ENCODE measurements at places on chromosomes 1 and 21.
A peak's percentile ranks its signal among the peaks of the same experiment; 100 is the strongest.

DNA sequence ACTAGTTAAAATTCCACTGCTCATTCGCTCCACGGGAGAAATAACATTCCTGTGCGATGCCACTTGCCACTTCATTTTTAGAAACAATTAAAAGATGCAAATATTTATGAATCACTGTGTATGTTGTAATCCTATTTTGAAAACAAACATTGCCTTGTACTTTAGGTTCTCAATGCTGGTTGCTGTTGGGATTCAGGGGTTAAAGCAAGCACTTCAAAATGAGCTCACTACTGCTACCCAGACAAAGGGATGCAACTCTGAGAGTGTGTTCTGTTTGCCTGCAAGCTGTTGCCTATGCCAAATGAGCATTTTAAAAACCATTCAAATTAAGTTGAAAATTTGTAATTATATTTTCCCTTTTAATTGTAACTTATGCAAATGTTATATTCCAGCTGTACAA is 87.5 kb downstream of the RWDD3 start:
- no peak for DNase-seq

GRCh38 chr1:218347723-218348627 is 2.8 kb downstream of the TGFB2 start:
- no peak for DNase-seq

- DNase-seq: no peak
Measured at GRCh38 chr1:204435381-204435831, 23.8 kb upstream of the PPP1R15B start.

DNA sequence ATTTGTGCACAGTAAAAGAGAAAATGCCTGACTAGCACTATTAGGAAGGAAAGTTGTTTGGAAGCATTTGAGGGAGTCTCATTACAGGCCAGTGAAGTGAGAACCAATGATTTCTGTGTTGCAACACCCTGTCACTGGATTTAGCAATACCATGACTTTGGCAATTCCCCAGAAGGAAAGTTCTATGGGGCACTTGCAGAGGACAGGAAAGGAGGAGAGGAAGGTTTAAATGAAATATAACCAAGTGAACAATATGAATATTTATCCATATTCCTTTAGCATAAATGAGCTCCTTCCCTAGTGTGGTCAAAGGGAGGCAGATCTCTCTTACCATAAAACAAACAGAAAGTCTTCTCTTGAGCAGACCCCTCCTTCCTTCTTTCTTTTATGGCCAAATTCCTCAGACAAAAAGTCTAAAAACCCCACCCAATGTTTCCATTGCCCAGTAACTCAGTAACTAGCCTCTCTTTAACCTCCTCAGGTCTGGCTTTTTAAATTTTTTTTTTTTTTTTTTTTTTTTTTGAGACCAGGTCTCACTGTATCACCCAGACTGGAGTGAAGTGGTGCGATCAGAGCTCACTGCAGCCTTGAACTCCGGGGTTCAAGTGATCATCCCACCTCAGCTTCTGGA is 5.5 kb downstream of the TLR5 start:
- DNase-seq: no peak

DNA sequence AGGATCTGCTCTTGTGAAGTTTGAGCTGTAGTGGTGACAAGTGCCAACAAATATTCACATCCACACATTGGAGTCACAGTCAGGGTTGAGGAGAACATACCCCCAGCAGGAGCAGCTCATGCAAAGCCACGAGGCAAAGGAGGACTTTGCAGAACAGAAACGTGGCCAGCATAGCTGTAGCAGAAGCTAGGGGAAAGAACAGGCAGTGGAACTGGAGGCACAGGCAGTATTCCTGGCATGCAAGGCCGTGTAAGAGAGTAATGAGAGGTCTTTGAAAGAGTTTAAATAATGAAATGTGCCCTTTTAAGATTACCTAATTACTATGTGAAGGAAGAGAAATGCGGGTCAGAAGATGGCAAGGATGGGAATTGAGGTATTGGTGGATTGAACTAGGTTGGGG is 40.9 kb upstream of the IKBKE start:
- DNase-seq: no peak

- no peak for DNase-seq
Measured at GRCh38 chr1:47438165-47439016, 547 bp downstream of the FOXD2 start.

DNA sequence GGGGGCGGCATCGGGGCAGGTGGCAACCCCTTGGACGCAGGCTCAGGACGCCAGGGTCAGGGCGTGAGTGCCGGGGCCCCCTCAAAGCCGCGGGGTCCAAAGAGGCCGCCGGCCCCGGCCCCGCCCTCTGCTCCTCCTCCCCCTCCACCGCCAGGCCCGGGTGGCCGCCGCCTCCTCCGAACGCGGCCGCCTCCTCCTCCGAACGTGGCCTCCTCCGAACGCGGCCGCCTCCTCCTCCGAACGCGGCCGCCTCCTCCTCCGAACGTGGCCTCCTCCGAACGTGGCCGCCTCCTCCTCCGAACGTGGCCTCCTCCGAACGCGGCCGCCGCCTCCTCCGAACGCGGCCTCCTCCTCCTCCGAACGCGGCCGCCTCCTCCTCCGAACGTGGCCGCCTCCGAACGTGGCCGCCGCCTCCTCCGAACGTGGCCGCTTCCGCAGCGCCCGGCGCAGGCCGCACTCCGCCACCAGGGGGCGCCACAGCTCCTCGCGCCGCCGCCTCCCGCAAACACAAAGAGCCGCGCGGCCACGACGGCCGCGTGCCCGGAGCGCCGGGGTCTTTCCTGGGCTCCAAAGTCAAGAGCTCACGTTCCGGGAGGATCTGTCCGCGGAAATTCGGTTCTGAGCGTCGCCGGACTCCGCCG is 19.3 kb upstream of the SAMD11 start:
- peak; percentile 31 for DNase-seq

- DNase-seq: no peak
Measured at GRCh38 chr1:156371553-156372264, 2.7 kb downstream of the RHBG start.

GRCh38 chr1:43856188-43856587 is 77.4 kb upstream of the ARTN start:
- DNase-seq: no peak

GRCh38 chr1:31505911-31506497 is 70.3 kb upstream of the TINAGL1 start:
- peak; percentile 19 for DNase-seq

DNA sequence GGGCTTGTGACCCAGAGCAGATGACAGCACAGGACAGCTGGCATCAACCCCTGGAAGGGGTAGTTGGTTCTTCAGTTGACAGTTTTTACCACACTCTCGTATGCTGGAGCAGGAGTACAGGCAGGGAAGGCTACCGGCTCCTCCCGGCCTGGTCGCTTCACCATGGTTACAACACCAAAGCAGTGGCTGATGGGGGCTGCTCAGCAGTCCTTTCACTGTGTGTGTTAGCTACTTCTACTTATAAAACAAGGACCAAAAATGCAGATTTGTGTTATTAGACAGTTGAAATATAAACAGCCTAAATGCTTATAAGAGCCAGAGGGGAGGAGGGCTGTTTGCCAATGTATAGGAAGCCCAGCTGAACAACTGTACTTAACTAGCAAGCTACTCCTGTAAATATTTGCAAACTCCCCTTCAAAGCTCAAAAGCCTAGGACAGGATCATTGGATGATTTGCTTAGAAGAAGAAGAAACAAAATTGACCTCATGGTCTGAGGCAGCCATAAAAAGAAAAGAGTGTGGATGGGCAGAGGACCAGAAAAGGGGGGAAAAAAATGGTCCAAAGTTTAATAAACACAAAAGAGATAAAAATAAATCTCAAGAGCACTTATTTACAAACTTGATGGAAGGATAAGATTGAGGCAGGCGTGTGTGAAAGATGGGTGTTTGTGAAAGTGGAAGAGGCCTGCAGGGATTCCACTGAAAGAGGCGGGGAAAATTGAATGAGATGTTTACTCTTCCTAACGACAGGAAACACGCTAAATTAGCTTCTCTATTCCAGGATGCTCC is 57.1 kb downstream of the TGFB2 start:
- no peak for DNase-seq

Measured in astrocyte of the cerebellum (primary cell).